ENCODE measurements at places on chromosomes 3 and 15.

GRCh38 chr3:42960282-42960681, 18.8 kb upstream of the GASK1A start:
- no peak for DNase-seq

DNA sequence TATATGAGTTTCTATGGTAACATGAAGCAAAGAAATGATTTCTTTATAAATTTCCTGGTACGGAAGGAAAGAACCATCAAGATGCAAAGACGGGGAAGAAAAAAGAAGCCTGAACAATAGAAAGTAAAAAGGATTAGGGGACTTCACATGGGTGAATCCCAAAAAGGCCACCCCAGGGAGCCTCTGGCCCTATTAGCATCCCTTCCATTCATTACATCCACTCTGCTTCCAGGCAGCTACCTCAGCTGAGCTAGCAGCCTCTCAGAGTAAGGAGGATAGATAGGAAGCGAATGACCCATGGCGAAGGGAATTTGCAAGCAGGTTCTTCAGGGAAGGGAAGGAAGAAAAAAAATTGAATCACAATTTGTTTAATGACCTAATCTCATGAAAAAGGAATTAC, 81.6 kb downstream of the GABRB3 start:
- DNase-seq: no peak

GRCh38 chr15:63931556-63931955, 97.8 kb upstream of the HERC1 start:
- DNase-seq: no peak

DNA sequence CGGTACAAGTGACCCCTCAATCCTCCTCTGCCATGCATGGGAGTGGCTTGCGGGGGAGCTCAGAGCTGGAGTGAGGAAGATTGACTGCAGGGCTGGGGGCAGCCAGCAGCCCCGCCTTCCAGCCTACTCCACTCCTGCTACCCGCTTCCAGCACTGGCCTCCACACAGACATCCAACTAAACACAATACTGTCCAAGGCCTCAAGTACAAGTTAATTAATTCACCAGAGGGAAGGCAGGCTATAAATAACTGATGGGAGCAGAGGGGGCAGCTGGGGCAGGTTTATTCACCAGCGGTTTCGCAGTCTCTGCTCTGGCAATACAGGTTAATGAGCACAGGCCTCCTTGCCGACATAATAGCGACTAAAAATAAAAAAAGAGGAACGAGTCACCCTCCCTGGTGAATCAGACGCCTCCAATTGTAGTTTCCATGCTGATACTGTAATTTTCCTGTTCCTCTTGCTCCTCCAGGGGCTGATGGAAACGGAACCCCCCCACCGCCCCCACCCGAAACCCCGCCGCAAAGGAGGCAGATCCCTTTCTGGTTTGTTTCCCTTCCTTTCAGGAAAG, 166.4 kb upstream of the TLE3 start:
- DNase-seq: no peak

- DNase-seq: no peak
Observed at GRCh38 chr3:139934613-139935015, 371 bp upstream of the CLSTN2 start.

DNA sequence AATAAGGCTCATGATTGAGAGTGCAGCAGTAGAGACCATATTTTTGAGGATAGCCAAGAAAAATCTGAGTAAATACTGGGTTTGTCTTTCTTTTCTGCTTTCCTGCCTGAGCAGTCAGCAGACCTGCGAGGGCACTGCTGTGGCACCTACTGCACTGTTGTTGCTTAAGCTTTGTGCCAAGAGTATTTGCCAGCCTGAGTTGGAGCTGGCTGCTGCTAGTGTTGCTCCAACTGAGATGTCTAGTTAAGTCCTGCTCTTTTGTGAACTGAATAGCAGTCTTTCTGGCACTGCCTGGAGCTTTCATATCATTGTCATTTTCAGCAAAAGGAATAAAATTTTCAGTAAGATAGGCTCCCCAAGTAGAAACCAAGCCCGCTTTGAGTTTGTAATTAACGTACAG, 214.5 kb upstream of the P2RY1 start:
- no peak for DNase-seq

GRCh38 chr3:66220602-66221377, at the start of gene SLC25A26:
Gene SLC25A26 (plus strand): TSS chr3:66221001. CDS start chr3:66221095, 94 bp downstream.
- DNase-seq: peak; percentile 97

- no peak for DNase-seq
Observed at GRCh38 chr3:64653101-64653500, 34.7 kb downstream of the ADAMTS9 start.

DNA sequence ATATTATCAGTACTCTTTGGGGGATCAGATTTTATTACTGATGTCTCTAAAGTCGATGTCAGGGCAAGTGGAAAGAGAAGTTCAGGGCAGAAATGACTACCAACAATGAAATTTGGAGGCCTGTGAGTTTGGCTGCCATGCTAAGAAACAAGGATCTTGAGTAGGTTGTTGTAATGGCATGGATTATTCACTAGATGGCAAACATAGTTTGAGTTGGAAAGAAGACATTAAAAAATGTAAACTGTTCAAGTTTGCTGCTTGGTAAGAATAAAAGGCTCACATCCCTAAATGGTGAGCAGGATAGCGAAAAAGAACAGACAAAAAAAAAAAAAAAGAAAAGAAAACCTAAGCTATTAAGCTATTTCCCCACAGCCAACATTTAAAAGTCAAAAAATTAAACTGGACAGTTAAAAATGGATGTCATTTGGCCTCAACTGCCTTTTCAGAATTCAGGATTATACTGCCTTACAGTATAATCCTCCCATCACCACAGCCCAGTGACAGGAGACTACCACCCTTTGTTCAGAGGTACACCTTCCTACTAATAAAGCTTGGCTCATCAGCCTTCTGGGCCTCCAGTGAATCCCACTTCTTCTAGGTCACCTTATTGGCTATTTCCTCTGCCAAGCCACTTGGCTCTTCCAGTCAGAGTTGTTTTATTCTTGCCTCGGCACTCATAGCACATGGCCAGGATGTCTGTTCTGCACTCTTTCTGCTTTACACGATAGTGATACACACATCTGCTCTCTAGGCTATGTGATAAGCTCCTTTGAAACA, 163.7 kb downstream of the PLD1 start:
- no peak for DNase-seq

- peak; percentile 98 for DNase-seq
Observed at GRCh38 chr15:64162869-64163658, at the start of gene PPIB. Gene PPIB (minus strand): TSS chr15:64163022. CDS start chr15:64162986, 36 bp downstream.

DNA sequence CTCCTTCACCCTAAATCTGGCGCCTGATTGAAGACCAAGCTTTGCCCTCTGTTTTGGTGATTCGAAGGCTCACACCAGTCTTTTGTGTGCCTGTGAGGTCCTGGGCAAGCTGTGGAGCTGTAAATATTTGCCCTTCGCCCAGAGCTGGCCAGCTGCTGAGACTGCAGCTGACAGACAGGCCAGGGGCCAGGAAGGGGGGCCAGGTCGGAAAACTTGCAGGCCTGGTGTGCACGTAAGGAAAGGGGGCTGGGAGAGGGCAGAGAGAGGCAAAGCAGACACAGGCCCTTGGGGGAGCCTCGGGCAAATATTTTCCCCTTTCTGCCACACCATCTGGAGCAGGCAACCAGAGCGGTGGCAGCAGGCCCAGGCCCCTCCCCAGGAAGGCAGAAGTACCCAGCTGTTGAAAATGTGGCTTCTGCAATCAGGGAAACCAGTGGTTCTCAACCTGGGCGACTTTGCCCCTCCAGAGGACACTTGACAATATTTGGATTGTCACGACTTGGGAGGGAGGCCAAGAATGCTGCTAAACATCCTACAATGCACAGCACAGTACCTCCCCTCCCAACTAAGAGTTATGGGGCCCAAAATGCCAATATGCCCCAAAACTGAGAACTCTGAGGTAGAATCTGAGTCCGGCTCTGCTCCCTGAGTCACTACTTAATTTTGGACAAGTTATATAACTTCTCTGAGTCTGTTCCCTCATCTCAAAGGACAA, 2.5 kb downstream of the PDZRN3 start:
- DNase-seq: no peak

DNA sequence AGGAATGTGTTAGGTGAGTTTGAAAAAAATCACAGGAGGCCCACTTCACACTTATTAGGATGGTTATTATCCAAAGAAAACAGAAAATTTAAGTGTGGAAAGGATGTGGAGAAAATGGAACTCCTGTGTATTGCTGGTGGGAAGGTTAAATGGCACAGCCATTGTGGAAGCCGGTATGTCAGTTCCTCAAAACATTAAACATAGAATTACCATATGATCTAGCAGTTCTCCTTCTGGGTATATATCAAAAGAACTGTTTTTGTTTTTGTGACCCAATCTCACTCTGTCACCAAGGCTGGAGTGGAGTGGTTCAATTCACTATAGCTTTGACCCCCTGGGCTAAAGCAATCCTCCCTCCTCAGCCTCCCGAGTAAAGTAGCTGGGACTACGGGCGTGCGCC, 10.4 kb upstream of the ZFYVE19 start:
- DNase-seq: no peak

- no peak for DNase-seq
Observed at GRCh38 chr3:15277861-15278500, 54.4 kb downstream of the SH3BP5 start.

DNA sequence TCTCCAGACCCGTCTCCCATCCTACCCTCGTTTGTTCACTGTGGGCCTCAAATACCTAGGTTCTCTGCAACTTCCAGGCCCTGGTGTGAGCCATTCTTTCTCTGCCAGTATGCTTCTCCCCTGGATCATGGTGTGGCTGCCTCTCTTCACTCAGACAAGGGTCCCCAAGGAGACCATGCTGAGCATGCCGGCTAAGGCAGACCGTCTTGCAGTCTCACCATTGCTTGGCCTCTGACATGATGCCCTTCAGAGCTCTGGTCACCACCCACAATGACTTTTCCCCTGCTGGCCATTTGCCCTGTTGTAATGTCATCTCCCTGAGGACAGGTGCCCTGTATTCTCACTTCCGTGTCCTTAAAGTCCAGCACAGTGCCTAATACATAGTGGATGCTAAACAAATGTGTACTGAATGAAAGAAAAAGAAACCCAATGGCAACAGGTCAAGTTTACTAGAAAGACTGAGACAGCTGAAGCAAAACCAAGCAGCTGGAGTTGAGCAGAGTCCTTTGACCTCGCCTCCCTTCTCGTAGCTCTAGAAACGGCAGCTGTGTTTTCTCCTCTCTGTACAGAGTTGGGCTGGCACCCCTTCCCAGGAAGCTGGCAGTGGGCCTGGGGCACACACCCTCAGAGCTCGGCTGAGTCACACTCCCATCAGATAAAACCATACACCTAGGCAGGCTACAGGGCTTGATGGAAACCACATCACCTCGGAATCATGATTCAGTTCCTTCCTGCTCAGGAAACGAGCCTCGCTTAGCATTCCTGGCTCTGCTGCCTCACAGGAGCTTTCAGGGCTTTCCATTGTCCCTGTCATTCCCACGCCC, 8.6 kb downstream of the TLR9 start:
- DNase-seq: peak; percentile 38

- DNase-seq: no peak
Observed at GRCh38 chr3:52537165-52537620, 788 bp downstream of the UQCC5 start.

- DNase-seq: no peak
Observed at GRCh38 chr3:14147066-14147435, 22.2 kb downstream of the TMEM43 start.

- DNase-seq: no peak
Observed at GRCh38 chr3:113764698-113765097, 17.9 kb downstream of the ATP6V1A start.

DNA sequence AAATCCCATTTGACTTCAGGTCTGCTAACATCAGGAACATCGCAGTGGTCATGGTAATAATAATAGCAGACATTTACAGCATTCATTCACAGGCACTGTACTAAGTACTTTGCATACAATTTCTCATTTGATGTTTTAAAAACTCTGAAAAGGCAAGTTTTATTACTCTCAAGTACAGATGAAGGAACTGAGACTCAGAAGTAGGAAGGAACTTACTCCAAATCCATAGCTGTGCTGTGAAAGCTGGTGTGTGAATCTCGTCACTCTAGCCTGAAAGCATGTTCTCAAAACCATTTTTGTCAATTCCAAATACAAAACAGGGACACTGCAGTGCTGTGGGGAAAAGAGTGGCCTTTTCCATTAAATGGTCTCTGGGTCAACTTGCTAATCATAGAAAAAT, 179.9 kb downstream of the FAM43A start:
- DNase-seq: no peak

DNA sequence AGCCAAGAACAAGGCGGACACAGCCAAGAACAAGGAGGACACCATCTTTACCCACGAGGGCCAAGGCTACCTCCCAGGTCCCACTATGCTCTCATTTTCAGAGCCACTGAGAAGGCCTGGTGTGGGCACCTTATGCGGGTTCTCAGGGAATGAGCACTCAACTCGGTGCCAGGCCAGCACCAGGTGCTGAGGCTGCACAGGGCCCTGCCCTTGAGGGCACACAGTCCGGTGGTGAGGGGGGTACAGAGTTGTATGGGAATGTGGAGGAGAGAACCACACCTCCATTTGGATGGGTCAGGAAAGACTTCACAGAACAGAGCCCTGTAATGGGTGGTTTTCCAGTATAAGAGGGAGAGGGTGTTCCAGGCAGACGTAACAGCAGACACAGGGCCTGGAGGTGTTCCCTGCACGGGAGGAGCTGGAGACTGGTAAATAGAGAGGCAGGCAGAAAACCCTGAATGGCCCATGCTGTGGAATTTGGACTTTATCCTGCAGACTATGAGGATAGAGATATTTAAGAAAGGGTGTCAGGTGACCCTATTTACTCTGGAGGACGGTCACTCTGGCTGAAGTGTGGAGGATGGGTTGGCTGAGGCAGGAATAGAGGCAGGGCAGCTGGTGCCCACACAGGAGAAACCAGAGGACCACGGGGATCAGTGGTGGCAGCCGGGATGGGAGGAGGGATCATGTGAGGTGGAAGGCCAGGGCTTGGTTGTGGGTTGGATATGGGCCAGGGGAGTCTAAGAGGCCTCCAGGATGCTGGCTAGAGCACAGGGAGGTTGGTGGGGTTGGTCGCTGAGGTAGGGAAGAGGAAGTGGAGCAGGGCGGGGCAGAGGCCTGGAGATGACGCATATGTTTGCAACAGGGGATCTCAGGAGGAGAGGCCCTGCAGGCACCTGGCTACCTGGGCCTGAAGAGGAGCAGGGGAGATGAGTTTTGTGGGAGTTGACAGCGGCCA, 34.6 kb downstream of the CRABP1 start:
- no peak for DNase-seq

GRCh38 chr3:45730409-45731154, 41.4 kb downstream of the SACM1L start:
- no peak for DNase-seq

DNA sequence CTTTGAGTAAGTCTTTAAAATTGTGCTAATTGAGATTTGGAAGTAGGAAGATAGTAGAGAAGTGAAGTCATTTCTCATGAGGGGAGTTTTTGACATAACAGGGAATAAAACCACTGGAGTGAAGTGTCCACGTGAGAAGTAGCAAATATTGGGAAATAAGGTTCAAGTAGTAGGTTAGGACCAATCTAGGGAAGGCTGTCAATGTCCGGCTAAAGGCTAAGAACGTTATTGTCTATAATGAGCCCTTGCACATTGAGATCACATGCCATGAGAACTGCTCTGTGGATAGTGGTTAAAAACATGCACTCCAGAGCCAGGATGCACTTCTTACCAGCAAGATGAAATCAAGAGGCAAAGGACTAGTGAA, 459.9 kb upstream of the TPRG1 start:
- no peak for DNase-seq
